Left renal pelvis (tissue), 4 donors: ENCODE measurements at places on chromosomes 6 and 20. TPM values are rescaled to one million over a fixed set of nuclear protein-coding genes. Genes with fewer than 3 reads are reported as not detected.

Gene WFDC12
- not detected for polyA plus RNA-seq

Gene RNF5
- polyA plus RNA-seq: 98.0 TPM

Gene BTNL2
- polyA plus RNA-seq: 1.5 TPM

Gene LTB
- polyA plus RNA-seq: 2.0 TPM

Gene LY6G6D
- not detected for polyA plus RNA-seq

Gene LY6G6C
- not detected for polyA plus RNA-seq

Gene RARS2
- 58.4 TPM for polyA plus RNA-seq

Gene FAXC
- 4.8 TPM for polyA plus RNA-seq

Gene MRPL2
- polyA plus RNA-seq: 57.1 TPM

Gene SLC22A16
- 3.1 TPM for polyA plus RNA-seq

Gene OXT
- 0.68 TPM for polyA plus RNA-seq
